A172 (cell line): ENCODE measurements at places on chromosomes 2 and 18.

DNA sequence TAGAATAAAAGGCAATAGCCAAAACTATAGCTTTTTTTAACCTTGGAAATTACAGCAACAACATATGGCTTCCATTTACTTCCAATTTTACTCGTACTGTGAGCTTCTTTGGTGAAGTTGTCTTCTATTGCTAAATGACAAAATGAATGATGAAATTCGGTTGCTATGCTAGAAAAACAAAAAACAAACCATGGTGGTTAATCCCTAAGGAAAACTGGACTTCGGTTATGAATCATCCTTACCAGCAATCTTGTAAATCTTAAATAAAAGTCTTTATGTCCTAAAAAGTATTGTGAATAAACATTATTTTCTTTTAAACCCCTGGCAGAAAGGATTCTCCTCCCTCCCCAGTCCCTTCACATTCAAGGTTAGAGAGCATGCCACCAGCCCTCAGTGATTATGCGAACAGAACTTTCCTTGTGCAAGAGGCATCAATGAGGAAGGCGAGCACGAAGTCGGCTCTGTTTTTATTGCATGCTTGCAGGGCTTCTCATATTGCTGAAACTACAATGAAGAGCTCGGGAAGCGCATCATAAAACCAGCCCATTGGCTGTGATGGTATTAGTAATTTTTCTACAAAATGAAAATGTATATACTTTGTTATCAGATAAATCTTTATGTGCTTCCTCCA is 62.9 kb downstream of the ZNF521 start:
- DNase-seq, result no peak

DNA sequence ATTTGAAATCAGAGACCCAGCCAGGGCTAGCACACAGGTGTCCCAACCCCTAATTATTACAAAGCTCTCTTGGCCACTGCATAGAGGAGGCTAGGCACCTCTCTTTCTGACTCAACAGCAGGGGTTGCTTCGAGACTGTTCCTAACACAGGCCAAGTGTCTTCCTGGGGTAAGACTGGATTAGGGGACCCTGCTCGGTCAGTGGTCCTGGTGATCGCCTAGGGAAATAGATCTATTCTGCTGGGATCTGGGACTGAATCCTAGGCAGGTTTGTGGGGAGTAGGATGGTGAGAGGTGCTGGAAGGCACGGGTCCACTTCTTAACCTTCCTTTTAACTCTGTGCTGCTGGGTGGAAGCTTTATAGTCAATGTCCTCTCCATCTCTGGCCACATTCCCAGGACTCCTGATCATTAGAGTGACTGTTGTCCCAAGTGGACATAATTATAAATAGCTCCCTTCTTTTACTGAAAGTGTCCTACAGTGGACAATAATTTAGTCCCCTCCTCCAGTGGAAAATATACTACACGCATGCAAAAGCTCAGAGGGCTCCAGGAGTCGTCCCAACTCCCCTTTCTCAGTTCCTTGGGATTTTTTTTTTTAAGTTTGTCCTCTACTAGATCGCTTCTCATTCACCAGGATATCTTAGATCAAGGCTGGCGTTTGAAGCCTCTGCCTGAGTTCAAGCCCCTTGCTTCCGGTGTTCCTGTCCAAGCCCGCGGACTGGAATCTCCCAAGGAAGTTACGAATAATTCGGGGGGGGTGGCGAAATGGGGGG is 1.3 kb upstream of the TRIB2 start:
- no peak for DNase-seq

- DNase-seq, result no peak
Observed at GRCh38 chr2:3956892-3957291, 253.5 kb downstream of the DCDC2C start.

GRCh38 chr2:102399499-102400141 is 23.3 kb upstream of the IL18RAP start:
- DNase-seq, result no peak

DNA sequence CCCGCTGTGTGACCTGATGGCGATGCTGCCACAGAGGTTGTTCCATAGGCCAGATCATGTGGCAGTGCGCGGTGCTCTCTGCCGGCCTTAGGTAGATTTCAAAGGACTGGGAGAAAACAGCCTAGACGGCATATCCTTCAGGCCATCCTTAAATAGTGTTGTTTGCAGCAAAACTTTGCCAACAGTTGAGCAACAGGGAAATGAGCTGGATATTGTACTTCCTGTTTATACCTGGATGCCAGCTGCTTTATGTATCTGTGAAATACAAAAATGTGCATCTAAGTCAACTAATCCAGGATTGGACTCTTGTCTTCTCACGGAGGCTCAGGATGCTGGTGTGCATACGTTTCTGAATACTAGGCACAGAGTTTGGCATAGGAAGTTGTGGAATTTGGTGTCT is 107.1 kb downstream of the EML6 start:
- no peak for DNase-seq
